ENCODE measurements at places on chromosomes 7 and 10.

DNA sequence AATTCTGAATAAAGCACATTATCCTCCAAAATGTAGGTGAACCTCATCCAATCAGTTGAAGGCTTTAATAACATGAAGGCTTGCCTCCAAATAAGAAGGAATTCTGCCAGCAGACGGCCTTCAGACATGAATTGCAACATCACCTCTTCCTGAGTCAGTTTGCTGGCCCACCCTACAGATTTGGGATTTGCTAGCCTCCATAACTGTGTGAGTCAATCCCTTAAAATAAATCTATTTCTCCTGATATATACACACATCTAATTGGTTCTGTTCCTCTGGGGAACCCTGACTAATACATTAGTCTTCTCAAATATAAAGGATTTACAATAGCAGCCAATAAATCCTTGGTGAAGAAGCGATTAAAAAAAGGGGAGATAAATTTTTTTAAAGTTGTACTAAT, 34.8 kb upstream of the OSBPL3 start:
- DNase-seq, result no peak

GRCh38 chr10:65742906-65743305, 1182.9 kb upstream of the LRRTM3 start:
- DNase-seq, result no peak

GRCh38 chr10:112778579-112778978, 171.5 kb upstream of the TCF7L2 start:
- DNase-seq, result no peak

- DNase-seq, result no peak
Observed at GRCh38 chr10:78207216-78207615, 173.6 kb downstream of the RPS24 start.

DNA sequence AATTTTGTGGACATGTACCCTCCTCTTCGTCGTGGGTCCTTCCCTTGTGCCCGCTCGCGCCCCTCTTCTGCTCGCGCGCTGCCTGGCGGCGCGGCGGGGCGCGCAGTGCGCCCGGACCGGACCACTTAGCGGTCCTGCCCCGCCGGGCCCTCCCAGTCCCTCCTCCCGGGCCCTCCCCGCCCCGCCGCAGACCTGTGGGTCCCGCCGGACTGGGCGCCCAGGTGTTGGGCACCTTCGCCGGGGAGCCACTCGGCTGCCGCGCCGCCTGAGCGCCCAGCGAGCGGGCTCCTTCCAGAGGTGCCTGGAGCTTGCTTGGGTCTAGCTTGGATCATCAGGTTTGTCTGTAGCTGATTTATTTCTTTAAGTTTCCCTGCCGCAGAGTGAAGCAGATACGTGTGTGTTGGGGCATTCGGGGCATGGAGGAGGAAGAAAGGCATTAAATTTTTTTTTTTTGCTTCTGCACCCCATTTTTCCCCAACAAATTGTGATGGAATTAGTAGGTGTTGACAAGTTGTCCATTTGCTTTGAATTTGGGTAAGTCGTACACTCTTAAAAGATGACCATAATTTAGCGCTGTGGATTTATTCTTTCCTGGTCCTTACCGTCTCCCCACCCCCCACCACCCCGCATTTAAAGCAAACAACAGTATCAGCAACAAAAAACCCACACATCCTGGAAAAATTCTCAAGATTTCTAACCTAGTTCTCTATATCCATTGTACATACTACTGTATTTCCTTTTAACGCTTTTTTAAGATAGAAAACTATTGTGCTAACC, 905 bp downstream of the C1GALT1 start:
- no peak for DNase-seq

DNA sequence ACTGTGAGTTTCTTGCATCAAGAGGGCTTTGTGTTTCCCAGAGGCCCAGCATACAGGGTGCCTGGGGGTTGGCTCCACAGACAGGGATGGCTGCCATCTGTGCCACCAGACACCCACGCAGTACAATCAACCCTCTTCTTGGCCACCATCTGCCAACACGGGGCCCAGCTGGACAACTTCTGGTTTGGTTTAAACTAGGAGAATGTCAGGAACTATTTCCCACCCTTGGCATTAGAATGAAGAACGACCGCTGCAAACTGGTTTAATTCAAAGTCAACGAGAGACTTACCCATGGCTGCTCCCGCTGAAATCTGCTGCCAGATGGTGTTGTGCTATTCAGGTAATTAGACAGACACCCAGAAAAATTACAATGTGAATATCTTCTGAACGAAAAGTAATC, 27.8 kb downstream of the NMT2 start:
- DNase-seq, result no peak

GRCh38 chr10:48805848-48806247, 121.2 kb downstream of the WDFY4 start:
- no peak for DNase-seq
